ENCODE measurements at places on chromosomes 2 and 18.

DNA sequence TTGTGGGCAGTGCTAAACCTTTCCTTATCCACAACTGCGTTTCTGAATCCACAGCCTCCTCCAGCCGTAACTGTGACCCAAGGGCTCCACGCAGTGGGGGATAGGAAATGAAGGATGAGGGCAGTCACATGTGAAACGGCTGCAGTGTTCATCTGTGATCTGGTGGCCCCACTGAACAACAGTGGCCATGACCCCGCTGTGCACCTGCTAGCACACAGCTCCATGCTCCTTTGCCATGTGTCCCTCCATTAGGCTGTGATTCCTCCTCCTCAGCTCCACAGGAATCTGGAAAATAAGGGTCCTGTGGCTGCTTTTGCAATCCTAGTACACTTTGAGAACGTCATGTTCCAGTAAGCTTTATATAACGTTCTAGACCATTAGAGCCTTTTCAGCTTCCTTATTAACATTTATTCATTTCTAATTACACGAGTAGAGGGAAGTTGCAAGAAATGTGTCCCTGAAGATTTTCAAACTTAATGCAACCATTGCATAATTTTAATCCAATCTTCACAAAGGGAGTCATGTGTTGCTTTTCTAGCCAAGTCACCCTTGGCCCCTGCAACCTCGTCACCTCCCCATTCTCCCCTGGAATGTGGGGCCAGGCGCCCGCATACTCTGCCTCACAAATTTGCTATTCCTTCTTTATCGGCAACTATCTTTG, 7.1 kb upstream of the NAPG start:
- DNase-seq, result no peak

DNA sequence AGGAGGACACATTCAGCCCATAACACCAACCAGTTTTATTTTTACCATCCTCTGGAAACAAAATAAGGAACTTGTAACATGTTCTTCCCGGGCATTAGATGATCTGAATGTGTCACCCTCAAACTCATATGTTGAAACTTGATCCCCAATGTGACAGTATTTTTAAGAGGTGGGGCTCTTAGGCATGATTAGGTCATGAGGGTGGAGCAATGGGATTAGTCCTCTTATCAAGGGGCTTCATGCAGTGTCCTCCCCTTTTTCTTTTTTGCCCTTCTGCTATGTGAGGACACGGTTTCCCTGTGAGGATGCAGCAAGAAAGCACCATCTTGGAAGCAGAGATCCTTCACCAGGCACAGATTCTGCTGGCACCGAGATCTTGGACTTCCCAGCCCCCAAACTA, 401.5 kb upstream of the TRIB2 start:
- no peak for DNase-seq

DNA sequence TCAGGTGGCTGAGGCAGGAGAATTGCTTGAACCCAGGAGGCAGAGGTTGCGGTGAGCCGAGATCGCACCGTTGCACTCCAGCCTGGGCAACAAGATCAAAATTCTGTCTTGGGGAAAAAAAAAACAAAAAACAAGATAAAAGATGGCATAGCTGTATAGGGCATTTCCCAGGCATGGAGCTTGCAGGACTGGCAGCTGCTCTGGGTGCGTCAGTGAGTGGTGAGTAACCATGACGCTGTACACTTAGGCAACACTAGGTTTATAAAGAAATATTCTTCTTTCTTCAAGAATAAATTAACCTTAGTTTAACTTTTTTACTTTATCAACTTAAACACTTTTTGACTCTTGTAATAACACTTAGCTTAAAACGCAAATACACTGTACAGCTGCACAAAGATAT, 15.4 kb downstream of the TGOLN2 start:
- DNase-seq, result no peak

DNA sequence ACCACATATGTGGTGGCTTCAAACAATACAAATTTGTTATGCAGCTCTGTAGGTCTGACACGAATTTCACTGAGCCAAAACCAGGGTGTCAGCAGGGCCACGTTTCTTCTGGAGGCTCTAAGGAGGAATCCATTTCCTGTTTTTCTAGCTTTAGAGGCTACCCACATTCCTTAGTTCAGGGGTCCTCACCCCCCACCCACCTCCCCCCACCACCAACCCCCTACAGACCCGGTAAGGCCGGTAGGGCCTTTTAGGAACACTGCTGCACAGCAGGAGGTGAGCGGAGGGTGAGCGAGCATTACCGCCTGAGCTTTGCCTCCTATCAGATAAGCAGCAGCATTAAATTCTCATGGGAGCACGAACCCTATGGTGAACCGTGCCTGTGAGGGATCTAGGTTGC, 10.6 kb upstream of the SLC39A10 start:
- no peak for DNase-seq

- DNase-seq, result no peak
These were observed 42.8 kb upstream of the GALR1 start for GRCh38 chr18:77206676-77207374.

GRCh38 chr2:150191349-150191748, 296.1 kb downstream of the RND3 start:
- no peak for DNase-seq

DNA sequence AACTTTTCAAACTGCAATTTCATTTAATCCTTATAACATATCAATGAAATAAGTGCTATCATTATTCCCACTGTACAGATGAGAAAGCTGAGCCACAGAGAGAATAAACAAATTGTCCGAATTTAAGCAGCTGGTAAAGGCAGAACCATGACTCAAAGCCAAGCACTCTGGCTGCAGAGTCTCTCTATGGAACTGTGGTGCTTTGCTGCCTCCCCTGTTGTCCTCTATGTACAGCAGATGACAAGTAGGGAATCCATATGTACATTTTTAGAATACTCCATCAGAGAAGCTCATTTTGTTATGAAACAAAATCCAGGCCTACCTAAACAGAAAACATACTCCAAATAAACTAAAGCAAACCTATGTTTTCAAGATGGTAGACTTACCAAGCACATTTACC, 45.1 kb downstream of the FARSB start:
- DNase-seq, result no peak

- no peak for DNase-seq
These were observed 69.6 kb downstream of the CABYR start for GRCh38 chr18:24208270-24209035.

DNA sequence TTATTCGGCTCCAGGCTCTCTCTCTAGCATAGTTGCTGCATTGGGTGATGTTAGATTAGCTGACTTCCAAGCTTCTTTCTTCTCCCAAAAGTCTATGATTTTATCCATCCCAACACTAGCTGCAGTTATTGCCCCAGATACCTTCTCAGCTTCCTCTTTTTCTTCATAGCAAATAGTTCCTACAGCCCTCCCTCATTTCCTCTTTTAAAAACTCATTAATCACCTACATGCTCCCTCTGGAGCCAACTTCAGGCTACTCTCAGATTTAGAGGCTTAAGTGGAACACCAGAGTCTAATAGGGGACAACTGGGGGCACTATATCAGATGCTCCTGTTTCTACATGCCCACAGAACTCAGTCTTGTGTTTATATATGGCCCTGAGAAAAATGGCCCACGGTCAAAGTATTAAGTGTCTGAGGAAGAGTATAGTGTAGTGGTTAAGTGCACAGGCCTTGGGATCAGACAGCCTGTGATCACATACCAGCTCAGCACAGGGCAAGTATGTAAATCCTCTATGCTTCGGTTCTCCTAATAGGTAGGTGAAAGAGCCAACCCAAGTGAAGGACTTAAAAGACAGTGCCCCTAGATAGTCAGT, 241.9 kb upstream of the SLC14A2 start:
- no peak for DNase-seq

- no peak for DNase-seq
These were observed 19.7 kb upstream of the RIOK3 start for GRCh38 chr18:23433360-23433759.

- DNase-seq, result no peak
These were observed 49.3 kb downstream of the USP34 start for GRCh38 chr2:61421611-61422010.

DNA sequence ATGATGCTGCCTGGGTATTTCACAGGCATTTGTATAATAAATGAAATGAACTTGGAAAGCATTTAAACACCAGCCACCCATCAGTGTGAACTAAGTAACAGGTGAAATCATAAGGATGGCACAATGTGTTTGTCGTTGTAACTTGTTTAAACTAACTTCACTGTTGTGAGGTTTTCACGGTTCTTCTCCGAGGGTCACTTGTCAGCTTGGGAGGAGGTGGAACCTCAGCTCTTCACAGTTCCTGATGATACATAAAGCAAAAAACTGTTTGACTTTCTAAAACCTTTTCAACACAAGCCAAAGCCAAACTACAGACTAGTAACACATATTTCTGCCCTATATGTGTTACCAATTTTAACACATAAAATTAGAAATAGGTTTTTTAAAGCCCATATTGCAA, 13.1 kb downstream of the TMEM18 start:
- DNase-seq, result no peak

- no peak for DNase-seq
These were observed 530.3 kb upstream of the MEX3C start for GRCh38 chr18:51727780-51728179.

GRCh38 chr2:47300609-47301276, 102.2 kb upstream of the MSH2 start:
- DNase-seq, result no peak

DNA sequence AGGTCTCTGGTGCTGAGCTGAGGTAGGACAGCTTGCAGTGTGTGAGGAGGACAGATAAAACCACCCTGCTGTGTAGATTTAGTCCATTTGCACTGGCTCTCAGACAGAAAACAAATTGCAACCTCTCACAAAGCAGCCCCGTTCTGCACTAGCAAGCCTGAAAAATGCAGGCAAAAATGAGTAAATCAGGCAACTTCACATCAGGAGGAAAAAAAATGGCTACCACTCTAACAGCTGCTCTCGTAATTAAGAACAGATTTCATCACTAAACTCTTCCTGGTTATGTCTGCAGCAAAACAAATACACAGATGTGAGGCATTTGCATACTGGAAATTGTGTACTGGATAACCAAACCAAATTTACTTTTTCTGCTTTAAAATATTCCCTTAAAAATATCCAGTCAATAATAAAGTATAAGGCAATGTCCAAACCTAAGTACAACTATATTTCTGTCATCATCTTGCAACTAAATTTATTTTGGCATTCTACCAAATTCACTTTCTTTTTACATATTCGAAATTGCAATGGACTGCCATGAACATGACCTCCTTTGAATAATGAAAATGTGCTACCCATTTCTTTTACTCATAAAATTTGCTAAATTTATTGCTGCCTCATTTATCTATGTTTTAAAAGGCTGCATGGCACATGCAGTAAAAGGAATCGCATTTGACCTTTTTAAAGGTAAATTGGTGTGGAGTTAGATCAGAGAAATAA, 157.4 kb downstream of the AFF3 start:
- no peak for DNase-seq

DNA sequence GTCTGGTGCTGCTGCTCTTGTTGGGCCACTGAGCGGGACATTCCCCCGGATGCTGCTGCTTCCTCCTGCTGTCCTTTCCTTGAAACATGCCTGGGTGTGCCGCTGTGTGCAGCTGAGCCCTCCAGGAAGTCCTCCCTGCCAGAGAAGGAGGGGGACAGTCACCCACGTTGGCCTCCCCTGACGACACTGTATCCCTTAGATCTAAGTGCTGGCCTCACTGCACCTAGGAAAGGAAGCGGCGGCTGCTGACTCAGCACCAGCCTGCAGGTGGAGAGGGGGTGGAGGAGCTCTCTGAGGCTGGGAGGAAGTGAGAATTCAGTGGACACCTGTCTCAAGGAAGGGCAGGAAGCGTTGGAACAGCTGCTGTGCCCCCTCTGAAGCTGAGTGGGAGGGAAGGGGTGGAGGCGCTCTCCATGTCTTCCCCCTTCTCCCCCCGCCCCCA, 239.8 kb downstream of the HAUS1 start:
- DNase-seq, result no peak

DNA sequence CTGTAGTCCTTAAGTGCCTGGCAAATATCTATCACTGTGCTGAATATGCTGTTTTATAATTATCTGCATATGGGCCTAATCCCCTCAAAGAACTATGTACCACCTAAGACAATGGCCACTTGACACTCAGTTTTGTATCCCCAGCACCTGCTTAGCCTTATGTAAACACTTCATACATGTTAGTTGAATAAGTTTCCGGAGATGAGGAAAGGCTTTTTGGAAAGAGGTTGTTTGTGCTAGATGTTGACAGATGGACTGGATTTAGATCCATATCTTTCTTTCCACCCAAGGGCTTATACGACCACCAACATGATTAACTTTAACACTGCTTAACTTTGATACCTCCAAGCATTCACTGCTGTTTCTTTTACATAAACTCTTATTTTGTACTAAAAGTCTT, 63.3 kb downstream of the FAM228A start:
- no peak for DNase-seq

DNA sequence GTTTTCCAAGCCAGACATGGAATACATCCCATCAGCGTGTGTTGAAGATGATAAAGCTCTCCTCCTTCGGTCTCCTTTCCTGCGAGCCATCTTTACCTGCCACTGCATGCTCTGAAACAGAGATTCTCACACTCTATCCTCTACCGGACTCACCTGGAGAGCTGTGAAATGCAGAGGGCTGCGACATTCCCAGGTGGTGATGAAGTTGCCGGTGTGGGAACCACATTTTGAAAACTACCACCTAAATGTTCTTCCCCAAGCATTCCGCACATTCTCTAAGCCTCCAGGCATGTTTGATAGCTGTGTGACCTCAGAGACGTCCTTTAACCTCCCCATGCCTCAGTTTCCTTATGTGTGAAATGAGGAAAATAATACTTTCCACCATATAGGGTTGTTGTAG, 226.2 kb upstream of the RAB6C start:
- no peak for DNase-seq

DNA sequence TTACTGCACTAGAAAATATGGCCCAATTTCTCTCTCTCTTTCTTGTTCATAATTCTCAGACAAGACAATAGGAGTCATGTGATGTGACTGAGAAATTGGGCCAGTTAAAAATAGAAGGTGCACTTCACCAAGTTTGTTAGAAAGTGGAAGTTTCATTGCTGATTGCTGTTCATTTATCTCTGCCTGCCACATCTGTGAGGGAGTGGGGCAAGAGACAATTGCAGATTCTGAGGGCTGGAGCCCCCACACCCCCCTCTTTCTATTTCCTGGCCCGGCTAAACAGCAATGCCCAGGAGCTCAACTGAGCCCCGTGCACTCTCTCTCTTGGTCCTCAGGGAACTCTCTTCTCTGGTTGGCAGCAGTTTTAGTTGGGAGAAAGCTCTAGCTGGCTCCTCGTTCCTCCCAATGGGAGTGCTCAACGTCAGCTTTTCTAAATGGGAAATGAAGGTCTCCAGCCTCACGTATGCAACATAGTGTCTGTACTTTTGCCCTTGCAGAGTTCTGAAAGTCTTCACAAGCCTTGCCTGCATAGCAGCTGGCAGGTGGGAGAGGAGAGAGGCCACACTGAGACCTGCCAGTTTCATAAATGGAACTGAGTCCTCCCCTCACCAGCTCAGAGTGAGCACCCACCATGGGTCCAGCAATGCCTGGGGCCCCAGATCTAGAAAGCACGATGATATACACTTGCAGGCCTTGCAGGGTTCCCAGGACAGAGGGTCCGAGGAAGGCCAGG, 115.7 kb downstream of the MYCN start:
- no peak for DNase-seq

GRCh38 chr2:137223722-137224121, 458.4 kb downstream of the THSD7B start:
- no peak for DNase-seq

GRCh38 chr2:80380736-80381135, 76.2 kb upstream of the LRRTM1 start:
- no peak for DNase-seq

GRCh38 chr2:181411105-181411849, 45.9 kb upstream of the ITGA4 start:
- no peak for DNase-seq
